ENCODE measurements at places on chromosomes 1 and 21. TPM values are rescaled to one million over a fixed set of nuclear protein-coding genes. Genes with fewer than 3 reads are reported as not detected.

RUNX1 gene
- 16.6 TPM for total RNA-seq

- no peak overlapping the region for H3K27ac ChIP-seq
- DNase-seq = no peak
- H3K36me3 ChIP-seq = no peaks in the 10 kb centered on the region
- peaks cover 4% of the 10 kb centered on the region for H3K27me3 ChIP-seq
- H3K4me1 ChIP-seq = peaks cover 8% of the 10 kb centered on the region
Observed at GRCh38 chr1:51948491-51948915, 42.0 kb downstream of the RAB3B start.

DNA sequence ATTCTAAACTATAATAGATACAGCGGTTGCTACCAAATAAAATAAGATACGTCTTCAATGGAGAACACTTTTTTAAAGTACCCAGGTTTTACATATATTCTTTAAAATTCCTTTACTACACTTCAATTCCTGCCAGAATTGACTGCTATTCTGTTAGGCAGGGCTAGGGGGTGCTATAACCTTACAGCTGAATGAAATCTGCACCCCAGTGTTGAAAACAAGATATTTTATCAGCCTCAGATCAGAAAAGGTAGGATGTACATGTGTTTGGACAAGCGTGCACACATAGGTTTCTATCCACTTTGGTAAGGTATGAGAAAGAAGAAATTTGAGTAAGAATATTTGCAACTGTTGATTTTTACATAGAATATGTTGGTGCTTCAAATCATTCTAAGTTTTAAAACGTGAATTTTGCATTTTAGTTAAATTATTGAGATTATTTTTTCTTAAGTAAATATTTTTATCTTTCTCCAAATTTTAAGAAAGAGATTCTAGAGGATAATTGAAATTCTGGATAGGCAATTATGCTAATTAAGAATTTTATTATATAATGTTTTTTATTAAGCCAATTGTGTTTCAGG lies 490.8 kb upstream of the ADGRL4 start:
- no peak overlapping the region for H3K27ac ChIP-seq
- no peak overlapping the region for H3K4me3 ChIP-seq
- no peak for DNase-seq
- H3K36me3 ChIP-seq = no peaks in the 10 kb centered on the region

CACHD1 gene
- 3.4 TPM for total RNA-seq

- DNase-seq = no peak
- H3K4me3 ChIP-seq = no peak overlapping the region
- peaks cover 27% of the 10 kb centered on the region for H3K36me3 ChIP-seq
- H3K27me3 ChIP-seq = no peaks in the 10 kb centered on the region
- H3K4me1 ChIP-seq = peaks cover 39% of the 10 kb centered on the region
Observed at GRCh38 chr1:211377539-211378450, 51.2 kb downstream of the TRAF5 start.

DNA sequence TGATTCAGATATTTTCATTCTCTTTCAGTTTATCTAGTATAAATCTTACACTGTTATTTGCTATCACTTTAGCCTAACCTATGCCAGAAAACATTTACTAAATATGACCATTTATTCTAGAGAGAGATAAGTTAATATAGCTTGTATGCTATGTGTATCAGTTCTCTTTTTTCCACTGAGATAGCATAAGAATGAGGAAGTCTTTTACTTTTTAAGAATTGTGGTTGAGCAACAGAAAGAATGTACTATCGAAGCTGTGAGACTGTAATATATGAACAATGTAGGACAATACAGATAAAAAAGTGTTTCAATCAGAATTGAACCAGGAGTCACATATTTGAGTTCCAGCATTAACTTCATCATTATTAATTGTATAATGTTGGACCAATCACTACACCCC lies 479.9 kb upstream of the PLXNA2 start:
- no peak overlapping the region for H3K27ac ChIP-seq
- no peak for DNase-seq
- peaks cover 3% of the 10 kb centered on the region for H3K27me3 ChIP-seq
- peaks cover 5% of the 10 kb centered on the region for H3K36me3 ChIP-seq

GRCh38 chr1:3399732-3400131 lies 54.7 kb upstream of the ARHGEF16 start:
- no peaks in the 10 kb centered on the region for H3K36me3 ChIP-seq
- no peaks in the 10 kb centered on the region for H3K4me1 ChIP-seq
- no peak overlapping the region for H3K4me3 ChIP-seq
- H3K27me3 ChIP-seq = peaks cover 15% of the 10 kb centered on the region
- H3K27ac ChIP-seq = no peak overlapping the region
- DNase-seq = no peak

CD5L gene
- total RNA-seq = not detected

GRCh38 chr1:22556391-22557104 lies 6.7 kb upstream of the EPHA8 start:
- no peaks in the 10 kb centered on the region for H3K36me3 ChIP-seq
- no peak for DNase-seq
- peaks cover 70% of the 10 kb centered on the region for H3K27me3 ChIP-seq
- no peaks in the 10 kb centered on the region for H3K4me1 ChIP-seq
- no peak overlapping the region for H3K27ac ChIP-seq

CD160 gene
- total RNA-seq = 14.4 TPM

- DNase-seq = no peak
- H3K4me3 ChIP-seq = no peak overlapping the region
- H3K4me1 ChIP-seq = peaks cover 63% of the 10 kb centered on the region
- H3K27ac ChIP-seq = peak overlapping the region; percentile 94
- H3K36me3 ChIP-seq = peaks cover 54% of the 10 kb centered on the region
Observed at GRCh38 chr1:89285745-89286380, 13.2 kb upstream of the GBP5 start.

DNA sequence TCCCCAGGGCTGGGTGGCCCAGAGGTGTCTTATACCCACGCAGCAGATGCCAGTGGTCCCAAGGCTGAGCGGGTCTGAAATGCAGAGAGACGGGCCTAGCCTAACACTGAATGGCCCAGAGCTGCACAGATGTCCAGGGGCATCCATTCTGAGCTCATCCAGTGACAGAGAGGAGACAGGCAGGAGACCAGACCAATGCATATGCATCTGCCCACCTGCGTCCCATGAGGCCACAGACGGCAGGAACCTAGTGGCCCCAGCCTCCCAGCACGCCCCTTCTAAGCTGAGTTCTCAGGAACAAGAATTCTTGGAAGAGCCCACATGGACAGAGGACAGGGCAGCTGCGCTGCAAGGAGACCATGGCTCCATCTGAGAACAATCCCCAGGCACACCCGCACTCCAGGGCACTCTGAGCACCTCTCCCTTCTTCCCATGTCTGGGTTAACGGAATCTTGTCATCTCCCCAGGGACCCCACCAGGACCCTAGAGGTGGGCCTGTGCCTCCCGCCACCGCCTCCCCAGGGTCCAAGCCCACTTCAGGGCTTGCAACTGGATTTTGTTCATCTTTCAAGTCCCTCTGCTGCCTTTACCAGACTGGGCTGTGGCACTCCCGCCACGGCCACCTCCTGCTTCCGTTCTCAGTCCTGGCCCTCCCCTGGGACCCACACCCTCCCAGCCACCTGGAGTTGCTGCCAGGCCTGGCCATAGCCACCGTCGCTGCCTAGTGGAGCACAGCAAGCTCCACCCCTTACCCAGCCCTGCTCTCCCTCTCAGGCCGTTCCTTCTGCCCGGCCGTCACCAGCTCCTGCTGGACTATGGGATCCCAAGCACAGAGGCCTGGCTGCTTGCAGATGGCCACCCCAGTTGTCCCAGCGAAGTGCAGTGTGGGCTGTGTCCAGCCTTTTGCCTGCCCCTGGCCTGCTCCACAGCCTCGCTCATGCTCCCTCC lies 3.3 kb downstream of the WNT3A start:
- H3K27ac ChIP-seq = no peak overlapping the region
- no peak for DNase-seq
- H3K36me3 ChIP-seq = no peaks in the 10 kb centered on the region
- H3K27me3 ChIP-seq = peaks cover 53% of the 10 kb centered on the region
- H3K4me3 ChIP-seq = no peak overlapping the region

Measured in activated naive CD8-positive, alpha-beta T cell treated with anti-CD3 and anti-CD28 coated beads for 36 hours (primary cell).